ENCODE measurements at places on chromosomes 11 and 22.

DNA sequence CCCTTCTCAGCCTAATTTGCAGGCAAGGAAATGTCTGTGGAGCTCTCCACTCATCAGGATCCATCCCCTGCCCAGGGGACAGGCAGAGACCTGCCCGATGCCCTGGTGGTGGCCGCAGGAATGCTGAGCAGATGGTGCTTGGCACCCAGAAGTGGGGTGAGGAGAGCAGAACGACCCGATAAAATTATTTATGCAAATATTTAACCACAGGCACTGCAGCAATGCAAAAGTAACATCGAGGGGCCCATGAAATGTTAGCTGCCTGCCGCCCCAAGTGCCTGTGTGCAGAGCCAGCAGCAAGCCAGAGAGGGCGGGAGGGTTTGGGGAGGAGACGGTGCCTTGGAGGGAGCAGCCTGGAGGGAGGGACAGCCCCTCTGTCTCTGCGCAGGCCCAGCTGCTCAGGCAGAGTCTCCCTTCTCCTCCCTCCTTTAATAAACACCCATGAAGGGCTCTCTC lies 205.5 kb downstream of the CTTN start:
- no peak for DNase-seq

DNA sequence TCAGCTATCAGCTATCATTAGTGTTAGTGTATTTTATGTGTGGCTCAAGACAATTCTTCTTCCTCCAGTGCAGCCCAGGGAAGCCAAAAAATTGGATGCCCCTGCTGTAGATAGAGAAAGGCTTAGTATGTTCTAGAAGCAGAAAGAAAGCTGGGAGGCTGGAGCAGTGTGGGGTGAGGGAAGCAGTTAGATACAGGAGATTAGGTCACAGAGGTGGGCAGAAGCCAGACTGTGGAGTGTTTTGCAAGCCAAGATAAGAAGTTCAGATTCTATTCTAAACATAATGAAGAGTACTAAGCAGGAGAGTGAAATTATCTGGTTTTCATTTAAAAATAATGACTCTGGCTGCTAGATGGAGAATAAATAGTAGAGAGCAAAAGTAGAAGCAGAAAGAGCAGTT lies 381.7 kb downstream of the DCDC1 start:
- no peak for DNase-seq

DNA sequence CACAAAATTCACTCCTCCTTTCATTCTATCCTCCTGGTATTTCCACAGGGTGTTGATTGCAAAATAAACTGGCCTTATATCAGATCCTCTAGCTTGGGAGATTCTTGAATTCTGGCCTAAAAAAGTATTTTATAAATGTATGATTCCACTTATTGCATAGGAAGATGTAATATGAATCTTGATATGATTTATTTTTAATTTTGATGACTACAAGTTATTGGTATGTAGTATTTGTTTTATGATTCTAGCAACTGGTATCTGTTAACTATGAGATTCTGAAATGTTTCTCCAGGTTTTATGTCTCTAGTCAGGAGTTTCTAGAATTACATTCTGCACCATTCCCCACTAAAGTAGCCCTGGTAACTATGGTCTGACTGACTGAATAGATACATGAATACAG lies 373.9 kb upstream of the C11orf87 start:
- DNase-seq = no peak

DNA sequence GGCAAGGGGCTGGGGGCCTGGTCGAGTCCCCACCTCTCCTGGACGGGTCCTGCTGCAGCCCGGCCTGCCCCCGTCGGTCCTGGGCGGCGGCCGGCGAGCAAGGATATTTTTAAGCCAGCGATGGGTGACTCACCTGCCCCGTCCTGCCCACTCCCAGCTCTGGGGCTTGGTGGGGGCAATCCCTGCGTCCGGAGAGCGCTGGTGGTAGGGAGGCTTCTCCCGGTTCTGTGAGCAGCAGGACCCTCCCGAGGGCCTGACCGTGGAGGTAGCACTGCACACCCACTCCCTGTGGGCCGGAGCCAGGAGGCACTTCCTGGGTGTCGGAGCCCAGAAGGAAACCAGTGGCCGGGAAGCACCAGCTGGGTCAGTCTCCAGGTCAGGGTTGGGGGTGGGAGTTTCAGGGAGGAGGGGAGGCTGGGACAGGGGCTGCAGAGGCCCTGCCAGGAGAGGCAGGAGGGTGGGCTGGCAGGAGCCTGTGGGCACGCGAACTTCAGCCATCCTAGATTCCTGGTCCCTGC lies 467 bp downstream of the EPS8L2 start:
- DNase-seq = no peak

DNA sequence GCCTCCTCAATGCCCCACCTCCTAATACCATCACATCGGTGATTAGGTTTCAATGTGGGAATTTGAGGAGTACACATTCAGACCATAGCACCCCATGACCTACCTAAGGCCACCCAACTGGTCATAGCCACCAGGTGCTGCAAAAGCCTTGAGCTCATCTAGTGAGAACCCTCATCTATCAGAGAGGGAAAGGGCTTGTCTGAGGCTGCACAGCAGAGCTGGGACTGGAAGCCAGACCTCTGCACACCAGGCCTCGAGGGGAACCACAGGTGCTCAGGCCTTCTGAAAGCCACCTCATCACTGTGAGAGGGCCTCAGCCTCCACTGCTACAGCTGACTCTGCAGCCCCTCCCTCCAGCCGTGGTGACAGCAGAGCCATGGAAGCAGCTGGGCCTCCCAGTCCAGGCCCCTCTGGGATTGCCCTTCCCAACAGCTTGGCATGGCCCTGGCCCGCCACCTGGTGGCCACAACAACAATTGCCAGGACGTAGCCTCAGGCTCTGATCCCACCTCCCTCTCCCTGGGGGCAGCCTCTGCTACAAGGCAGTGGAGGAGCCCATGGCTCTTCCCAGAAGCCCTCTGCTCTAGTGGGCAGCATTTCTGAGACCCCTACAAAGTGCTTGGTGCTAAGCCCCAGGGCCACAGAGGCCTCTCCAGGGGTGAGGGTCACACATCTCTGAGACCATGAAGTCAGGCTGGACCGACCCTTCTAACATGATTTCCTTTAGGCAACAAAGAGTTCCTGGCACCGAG lies 41.0 kb upstream of the PRDM11 start:
- peak; percentile 50 for DNase-seq

DNA sequence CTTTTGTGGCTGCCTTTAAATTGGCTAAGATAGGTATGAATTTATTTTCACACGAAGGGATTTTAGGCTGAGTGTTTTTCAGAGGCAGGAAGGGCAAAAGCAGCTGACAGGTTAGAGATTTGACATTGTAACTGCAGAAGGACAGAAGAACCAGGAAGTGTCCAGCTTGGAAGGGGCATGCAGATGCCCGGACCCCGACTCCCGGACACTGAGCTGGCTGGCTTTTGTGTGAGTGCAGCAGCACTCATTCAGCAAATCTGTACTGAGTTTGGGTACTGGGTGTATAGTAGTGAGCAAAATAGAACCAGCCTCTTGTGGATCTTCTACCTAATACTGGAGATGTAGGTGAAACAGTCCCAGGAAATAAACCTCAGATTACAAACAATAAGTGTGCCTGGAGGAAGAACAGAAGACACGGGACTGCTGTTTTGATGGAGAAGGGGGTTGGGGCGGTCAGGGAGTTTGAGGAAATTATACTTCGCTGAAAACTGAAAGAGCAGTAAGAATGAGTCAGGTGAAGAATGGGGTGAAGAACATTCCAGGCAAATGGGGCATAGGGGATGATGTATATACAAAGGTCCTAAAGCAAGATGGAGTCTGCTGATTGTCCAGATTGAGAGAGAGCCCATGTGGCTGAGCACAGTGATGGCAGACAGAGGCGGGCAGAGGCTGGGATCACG lies 64.6 kb downstream of the PPFIBP2 start:
- DNase-seq = no peak

- no peak for DNase-seq
Measured at GRCh38 chr11:35681163-35681767, 18.7 kb downstream of the TRIM44 start.

GRCh38 chr11:11605821-11606450 lies 15.9 kb downstream of the GALNT18 start:
- DNase-seq = no peak

DNA sequence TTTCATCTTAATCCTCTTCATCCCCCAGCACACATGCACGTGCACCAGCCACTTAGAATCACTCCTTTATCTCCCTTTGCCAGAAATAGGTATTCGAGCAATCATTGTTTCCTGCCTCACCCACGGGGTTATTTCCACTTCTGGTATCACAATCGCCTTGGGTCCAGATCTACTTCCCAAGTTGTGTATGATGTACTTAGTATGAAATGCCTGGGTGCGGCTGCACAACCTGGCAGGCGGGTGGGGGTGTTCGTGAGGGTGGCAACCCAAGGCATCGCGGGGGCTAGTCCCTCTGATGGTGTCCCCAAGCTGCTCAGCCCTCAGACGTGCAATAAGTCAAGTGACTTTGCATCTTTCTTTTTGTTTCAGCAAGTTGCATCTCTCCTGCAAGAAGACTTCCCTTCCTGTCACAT lies 475.6 kb downstream of the MIAT start:
- no peak for DNase-seq

GRCh38 chr11:6546735-6547134 lies 49.7 kb downstream of the DNHD1 start:
- no peak for DNase-seq

DNA sequence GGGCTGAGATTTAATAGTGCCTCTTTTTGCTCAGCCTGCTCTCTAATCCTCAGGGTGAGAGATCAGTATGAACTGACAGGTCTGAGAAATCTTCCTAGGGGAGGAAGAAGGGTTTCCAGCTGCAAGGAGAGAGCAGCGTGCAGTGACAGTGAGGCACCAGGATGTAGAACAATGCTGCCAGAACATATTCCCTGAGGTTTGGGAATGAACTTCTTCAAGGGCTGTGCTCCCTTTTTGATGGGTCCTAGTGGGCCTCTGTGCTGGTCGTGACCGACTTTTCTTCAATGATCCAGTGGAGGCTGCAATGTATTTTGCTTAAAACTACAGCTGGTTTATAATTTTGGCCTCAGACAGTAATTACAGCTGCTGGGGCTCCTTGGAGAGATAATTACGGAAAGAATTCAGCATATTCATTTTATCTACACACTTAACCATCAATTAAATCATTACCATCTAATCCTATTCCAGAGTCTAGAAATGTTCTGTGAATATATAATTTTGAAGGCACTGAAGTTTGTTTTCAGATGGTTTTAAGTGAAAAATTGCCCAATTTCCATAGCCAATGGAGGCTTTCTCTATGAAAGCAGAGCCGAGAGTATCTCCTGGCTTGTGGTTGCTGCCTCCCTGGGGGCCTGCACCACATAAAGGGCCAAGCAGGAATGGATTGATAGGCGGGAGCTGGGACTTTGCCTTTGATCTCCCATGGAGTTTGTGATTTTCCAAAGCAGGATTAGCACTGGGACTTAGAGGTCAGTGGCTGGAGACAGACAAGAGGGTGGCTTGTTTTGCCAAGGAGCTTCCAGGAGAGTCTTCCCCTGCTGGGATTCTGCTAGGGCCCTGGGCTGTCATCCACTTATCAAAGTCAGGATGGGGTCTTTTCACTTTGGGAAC lies 41.0 kb upstream of the OLFML1 start:
- DNase-seq = no peak

DNA sequence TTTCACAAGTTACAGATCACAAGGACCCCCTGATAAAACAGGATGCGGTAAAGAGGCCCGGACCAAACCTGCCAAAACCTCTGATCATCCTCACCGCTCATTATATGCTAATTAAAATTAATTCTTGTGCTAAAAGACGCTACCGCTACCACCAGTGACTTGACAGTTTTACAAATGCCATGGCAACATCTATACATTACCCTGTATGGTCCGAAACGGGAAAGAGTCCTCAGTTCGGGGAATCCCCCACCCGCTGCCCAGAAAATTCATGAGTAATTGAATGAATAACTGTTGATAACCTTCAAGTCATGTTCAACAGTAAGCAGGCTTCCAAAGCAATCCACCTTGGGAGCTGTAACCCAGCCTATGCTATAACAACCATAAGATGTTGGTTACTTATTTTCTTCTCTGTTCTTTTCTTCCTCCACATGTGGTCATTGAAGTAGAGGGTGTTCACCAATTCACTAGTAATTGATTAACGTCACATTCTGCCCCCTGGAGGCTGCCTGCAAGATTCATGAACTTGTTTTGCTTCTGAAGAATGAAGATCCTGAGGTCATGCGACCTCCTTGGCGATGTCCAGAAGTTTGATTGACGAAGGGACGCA lies 20.6 kb downstream of the APOBEC3H start:
- DNase-seq = no peak

DNA sequence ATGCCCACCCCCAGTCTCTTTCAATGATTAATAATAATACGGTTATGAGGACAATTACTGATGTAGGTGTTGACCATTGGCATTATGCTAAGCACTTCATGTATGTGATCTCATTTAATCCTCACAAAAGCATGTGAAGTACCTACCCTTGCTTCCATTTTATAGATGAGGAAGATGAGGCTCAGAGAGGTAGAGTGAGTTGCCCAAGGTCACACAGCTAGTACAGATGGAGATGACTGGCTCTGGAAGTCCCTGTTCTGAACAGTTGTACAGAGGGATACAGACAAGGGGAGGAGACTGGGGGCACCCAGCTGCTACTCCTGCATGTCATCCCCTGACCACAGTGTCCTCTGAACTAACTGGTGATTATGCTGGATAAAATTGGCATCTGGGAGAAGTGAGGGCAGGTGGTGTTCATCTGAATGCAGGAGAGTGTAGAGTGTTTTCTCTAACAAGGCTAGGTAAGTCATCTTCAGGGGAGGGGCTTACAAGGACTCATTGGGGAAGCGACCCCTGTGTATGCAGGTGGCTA lies 43.2 kb downstream of the KIAA1671 start:
- no peak for DNase-seq

DNA sequence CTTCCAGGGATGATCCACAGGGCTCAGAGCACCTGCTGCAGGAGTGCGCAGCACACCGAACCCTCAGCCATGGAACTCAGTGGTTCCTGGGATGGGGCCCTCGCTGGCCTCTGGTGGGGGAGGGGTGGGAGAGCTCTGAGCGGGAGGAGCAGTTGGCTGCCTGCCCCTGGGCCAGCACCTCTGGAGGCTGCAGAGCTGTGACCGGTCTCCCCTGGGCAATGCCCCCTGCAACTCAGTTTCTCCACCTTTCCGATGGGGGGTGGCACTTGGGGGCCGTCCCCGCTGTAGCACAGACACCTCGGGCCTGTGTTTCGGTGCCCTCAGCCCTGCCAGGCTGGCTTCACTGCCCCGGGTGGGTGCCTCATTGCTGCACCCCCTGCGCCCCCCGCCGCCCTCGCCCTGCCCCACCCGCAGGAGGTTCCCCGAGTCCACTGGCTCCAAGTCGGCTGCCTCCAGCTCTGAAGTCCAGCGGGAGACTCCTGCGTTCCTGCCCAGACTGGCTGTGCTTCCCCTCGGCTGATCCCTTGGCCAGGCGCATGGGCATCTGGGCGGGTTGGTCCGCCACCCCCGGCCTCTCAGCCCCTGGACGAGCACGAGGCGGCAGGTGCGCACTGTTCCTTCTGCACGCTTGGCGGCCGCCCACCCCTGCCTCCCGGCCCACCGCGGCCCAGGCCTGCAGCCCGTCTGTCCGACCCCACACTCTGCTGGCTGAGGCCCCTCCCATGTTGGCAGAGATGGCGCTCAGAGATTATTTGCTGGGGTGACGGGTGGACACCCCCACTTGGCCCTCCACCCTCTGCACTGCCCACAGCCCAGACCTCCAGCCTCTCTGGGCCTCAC lies 1.8 kb downstream of the MUC6 start:
- no peak for DNase-seq
